Omental fat pad (tissue), 4 donors: ENCODE measurements at places on chromosomes 12 and 14. TPM values are rescaled to one million over a fixed set of nuclear protein-coding genes. Genes with fewer than 3 reads are reported as not detected.

The WSCD2 gene
- 1.3 TPM for total RNA-seq

GRCh38 chr12:56991319-56992246, 14.8 kb downstream of the ZBTB39 start:
- DNase-seq, result no peak

- DNase-seq, result no peak
Measured at GRCh38 chr12:27865421-27865820, 85.4 kb upstream of the MANSC4 start.

GRCh38 chr12:54497883-54498282, 331 bp downstream of the NCKAP1L start:
- DNase-seq, result no peak

DNA sequence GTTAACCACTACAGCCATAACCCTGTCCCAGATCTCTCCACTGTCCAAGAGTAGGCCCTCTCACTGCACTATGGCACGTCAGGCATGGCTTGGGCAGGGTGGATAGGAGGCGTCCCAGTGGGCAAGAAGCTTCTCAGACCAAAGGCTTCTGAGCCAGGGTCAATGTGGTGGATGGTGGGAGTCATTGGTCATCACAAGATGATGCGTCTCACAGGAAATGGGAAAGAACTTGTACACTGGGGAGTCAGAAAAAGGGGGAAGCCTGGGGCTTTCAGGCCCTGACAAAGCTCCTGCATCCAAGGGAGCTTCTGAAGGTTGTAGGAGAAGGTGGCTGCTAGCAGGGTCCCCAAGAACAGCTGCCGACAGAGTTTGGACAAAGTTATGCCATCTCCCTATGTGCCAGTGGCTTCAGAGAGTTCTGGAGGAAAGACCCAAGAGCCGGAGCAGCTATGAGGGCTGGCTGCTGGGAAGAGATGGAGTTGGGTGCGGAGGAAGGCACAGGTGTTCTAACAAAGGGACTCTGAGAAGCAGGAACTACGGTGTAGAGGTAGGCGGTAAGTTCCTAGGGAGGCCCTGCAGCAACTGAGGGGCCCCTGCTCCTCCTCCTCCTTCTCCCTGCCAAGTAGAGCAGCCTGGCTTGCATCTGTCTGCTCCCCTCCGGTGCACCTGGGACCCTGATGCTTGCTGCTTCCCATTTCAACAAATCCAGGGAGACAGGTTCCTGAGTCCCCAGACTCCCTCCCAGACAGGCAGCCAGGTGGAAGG, 81.1 kb downstream of the ARL6IP4 start:
- DNase-seq, result no peak

- no peak for DNase-seq
Measured at GRCh38 chr12:20695232-20695631, at the start of gene SLCO1C1. TSS of gene SLCO1C1 (plus strand) at chr12:20695332. CDS start at chr12:20699577, 4,245 bp downstream.
